SK-N-SH (cell line): ENCODE measurements at places on chromosomes 4 and X. TPM values are rescaled to one million over a fixed set of nuclear protein-coding genes. Genes with fewer than 3 reads are reported as not detected.

Gene PCYT1B
- 2.6 and 3.1 TPM in 2 replicates for polyA plus RNA-seq

Gene PABPC1L2B
- polyA plus RNA-seq = 0.05 TPM in 2 replicates

Gene CRLF2
- not detected in 2 replicates for polyA plus RNA-seq

DNA sequence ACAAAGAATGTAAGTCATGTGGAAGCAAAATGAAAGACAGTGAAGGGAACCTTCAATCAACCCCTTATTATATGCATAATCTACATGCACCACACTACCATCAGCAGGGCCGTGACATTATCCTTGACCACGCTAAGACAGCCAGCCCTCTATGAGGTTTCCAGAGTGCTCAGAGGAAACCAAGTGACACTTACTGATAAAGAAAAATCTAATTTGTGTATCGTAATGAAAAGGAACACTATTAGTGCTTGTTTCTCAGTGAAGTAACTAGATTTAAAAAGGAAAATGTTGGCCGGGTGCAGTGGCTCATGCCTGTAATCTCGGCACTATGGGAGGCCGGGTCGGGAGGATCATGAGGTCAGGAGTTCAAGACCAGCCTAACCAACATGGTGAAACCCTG lies 56.4 kb downstream of the ABCG2 start:
- DNase-seq = peak; percentile 40

DNA sequence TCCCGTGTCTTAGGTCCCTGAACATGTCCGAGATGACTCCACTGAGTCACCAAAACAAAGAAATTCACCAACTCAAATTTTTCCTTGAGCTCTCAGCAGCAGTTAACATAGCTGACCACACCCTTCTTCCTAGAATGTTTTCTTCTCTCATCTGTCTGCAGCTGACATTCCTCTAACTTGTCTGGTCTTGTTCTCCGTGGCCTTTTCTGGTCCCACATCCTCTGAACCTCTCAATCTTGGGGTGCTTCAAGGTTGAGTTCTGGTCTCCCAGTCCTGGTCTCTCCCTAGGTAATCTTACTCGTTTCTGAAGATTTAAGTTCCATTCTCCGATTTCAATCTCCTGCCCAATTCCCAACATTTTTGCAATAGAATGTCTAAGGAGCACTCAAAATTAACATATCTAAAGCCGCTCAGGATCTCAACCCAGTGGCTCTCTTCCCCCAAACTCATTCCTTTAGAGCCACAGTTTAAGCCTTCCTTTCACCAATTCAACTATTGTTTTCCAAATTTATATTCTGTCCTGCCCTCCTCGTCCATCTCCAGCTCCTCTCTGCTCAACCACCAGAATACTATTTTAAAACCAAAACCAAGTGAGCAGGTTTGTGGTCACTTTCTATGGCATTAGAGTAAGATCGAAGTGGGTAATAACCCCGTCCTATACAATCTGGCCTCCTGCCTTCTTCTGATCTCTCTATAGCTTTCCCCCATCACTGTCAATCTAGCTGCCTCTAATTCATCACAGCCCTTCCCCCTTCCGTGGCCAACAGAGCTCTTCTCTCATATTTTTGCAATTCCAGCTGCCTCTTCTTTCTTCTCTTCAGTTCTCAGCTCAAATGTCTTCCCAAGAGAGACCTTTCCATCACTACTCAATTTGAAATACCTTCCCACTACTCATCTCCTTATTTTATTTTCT lies 1.2 kb downstream of the TRIML2 start:
- DNase-seq = no peak

GRCh38 chr4:121299367-121299766 lies 81.5 kb downstream of the QRFPR start:
- no peak for DNase-seq

DNA sequence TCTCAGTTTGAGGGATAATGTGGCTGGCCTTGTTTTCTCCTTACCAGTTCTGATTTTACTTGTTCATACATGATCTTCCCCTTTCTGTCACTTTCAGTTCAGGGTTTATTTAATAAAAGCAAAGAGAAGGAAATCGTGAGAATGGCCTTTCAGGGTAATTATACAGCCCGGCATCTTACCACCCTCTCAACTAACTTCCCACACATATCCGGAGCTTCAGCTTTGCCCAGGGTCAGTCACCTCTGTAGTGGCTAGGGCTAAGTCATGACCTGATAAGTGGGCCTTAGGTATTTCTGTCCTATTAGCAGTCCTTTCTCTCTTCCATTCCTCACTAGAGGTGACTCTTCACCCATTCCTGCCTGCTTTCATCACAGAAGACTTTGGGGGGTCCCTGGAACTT lies 15.8 kb downstream of the TRPC5 start:
- DNase-seq = no peak

DNA sequence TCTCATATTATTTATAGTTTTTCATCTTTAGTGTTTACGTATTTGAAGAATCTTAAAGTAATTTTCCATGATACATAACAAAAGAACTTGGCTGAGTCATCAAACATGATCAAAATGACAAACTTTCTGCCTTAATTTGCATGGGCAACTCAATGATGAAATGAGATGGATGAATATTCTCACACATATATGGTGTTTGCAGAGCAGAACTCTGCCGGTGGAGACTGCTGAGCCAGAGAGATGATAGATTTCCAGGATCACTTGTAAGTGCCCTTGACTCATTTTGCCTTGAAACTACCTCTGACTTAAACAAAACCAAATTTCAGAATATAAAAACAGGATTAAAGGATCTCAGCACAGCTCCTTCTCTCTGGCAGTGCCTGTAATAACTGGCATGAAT lies 38.2 kb downstream of the TRPC3 start:
- no peak for DNase-seq

DNA sequence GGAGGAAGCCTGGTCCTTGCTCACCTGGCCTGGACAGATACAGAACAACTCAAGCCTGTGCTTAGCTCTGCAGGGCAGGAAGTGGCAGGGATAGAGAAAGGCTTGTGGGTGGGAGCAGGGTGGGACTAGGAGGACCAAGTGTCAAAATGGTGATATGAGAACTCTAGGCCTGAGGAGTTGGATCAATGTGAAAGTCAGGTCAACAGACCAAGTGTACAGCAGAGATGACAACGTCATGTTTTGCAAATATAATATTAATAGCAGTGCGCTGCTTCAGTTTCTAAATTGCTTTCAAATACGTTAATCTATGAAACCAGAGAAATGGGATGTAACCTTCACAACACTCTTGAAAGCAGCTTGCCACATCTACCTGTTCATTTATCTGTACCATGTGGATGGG lies 114.2 kb upstream of the MAP3K15 start:
- peak; percentile 10 for DNase-seq

- peak; percentile 26 for DNase-seq
Measured at GRCh38 chrX:94058728-94059382, 384.8 kb downstream of the FAM133A start.

- DNase-seq = no peak
Measured at GRCh38 chr4:168908851-168909273, 101.2 kb downstream of the CBR4 start.

- DNase-seq = no peak
Measured at GRCh38 chrX:36575670-36576069, 432.5 kb upstream of the FAM47C start.
